ENCODE measurements at places on chromosomes 12 and 14. TPM values are rescaled to one million over a fixed set of nuclear protein-coding genes. Genes with fewer than 3 reads are reported as not detected.
A peak's percentile ranks its signal among the peaks of the same experiment; 100 is the strongest.

DNA sequence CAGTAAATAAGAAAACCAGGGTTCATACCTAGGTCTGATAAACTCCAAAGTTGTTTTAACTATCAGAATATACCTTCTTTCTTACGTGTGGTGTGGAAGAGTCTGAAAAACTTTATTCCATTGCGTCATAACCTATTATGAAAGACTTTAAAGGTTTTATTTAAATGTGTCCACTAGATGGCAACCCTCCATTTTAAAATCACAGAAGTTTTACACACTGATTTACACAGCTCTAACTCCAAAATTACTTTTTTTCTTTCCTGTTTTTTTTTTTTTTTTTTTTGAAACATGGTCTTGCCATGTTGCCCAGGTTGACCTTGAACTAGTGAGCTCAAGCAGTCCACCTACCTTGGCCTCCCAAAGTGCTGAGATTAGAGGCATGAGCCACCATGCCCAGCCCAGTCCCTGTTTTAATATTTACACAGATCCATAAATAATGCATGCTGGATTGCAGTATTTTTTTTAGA is 17.3 kb upstream of the TMPRSS12 start:
- peak; percentile 63 for DNase-seq

The DHRS2 gene
- total RNA-seq, result 0.42 TPM

The NXPH4 gene
- 4.5 TPM for total RNA-seq

- DNase-seq, result no peak
These were observed 1.1 kb downstream of the MLXIP start for GRCh38 chr12:122079532-122080081.

DNA sequence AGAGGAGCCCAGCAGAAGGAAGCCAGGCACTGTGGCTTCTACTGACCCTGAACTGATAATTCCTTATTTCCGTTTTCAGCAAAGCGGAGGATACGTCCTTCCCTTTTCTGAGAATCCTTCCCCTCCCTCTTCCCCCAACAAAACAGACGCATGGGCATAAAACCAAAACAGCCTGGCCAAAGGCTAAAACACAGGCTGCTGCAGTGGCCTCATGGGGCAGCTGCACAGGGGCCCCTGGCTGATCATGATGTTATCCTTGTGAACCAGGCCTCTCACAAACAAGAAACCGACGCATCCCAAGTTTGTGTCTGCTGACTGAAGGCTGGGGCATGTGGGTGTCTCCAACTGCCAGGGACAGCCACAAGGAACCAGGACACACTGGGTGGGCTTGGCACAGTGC is 23.4 kb upstream of the STON2 start:
- DNase-seq, result no peak

The ACOT4 gene
- 3.7 TPM for total RNA-seq

- DNase-seq, result peak; percentile 79
These were observed 217.7 kb upstream of the PDZRN4 start for GRCh38 chr12:40970320-40970907.

- DNase-seq, result no peak
These were observed 65.1 kb downstream of the DAAM1 start for GRCh38 chr14:59253527-59253926.

DNA sequence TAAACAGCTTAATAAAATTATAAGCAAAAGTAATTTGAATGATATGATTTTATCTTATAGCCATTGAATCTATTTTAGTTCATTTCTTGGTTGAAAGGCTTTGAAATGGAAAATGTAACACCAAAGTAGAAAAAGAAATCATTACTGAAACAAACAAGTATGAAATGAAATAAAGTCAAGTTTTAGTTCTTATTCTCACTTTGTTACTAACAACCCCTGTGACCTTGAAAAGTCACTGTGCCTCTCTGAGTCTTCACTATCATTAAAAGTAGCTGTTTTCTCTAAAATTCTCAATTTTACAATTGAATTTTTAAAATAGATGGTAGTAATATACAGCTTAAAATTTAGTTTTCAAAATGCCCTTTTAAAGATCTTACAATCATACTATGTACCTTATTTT is 32.4 kb upstream of the SLC17A8 start:
- no peak for DNase-seq

DNA sequence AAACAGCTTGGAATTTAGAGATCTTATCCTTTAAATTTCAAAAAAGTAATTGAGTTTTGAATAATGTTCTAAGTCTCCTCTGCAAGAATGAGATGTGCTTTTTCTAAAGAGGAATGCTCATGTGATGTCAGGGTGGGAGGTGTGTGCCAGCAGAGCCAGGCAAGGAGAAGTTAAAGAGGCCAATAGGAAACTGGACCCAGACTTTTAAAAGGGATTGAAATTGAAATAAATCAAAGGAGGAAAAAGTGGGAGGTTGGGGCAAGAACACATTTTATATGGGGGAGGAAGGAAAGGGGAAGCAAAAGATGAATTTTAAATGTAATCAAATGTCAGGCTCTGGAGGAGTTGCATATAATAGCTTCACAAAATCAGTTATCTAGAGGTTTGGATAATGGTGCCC is 126.1 kb downstream of the FIGNL2 start:
- no peak for DNase-seq

DNA sequence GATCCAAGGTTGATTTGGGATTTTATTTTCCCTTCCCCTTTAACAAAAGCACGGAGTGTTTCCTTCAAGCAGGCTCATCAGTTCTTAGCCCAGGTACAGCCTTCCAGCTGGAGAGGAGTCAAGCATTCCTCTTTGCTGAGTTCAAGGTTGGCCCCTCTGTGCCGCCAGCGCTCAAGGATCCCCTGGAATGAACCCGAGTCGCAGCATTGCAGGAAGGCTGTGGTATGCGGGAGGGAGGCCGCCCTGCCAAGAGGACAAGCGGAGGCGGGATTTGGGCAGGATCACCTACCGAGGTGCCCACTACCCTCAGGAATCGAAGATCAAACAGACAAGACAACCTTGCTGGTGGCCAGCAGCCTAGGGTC is 53.9 kb upstream of the NCOR2 start:
- peak; percentile 57 for DNase-seq

DNA sequence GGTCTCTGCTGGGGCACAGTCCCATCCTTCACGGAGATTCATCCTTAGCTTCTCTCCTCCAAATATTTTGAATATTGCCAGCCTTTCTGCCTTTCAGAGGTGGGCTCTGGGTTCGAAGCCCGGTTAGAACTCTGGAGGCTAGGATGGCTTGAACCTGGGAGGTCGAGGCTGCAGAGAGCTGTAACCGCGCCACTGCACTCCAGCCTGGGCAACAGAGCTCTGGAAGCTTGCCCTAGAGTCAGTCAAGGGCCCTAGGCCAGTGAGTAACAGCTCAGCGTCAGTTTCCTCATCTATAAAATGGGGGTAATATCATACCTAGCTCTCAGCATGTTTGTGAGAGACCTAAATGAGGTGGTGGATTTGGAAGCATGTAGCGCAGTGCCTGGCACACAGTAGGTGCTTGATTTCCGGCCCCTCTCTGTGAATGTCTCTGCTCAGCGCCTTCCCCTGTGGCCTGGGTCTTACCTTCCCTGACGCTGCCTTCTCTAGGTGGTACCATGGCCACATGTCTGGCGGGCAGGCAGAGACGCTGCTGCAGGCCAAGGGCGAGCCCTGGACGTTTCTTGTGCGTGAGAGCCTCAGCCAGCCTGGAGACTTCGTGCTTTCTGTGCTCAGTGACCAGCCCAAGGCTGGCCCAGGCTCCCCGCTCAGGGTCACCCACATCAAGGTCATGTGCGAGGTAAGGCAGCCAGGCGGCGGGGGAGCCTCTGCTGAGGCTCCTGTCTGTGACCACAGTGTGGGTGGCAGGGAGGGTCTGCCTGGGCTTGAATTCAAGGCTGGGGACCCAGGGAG is 3.4 kb downstream of the PTPN6 start:
- no peak for DNase-seq

The COX8C gene
- total RNA-seq, result not detected

DNA sequence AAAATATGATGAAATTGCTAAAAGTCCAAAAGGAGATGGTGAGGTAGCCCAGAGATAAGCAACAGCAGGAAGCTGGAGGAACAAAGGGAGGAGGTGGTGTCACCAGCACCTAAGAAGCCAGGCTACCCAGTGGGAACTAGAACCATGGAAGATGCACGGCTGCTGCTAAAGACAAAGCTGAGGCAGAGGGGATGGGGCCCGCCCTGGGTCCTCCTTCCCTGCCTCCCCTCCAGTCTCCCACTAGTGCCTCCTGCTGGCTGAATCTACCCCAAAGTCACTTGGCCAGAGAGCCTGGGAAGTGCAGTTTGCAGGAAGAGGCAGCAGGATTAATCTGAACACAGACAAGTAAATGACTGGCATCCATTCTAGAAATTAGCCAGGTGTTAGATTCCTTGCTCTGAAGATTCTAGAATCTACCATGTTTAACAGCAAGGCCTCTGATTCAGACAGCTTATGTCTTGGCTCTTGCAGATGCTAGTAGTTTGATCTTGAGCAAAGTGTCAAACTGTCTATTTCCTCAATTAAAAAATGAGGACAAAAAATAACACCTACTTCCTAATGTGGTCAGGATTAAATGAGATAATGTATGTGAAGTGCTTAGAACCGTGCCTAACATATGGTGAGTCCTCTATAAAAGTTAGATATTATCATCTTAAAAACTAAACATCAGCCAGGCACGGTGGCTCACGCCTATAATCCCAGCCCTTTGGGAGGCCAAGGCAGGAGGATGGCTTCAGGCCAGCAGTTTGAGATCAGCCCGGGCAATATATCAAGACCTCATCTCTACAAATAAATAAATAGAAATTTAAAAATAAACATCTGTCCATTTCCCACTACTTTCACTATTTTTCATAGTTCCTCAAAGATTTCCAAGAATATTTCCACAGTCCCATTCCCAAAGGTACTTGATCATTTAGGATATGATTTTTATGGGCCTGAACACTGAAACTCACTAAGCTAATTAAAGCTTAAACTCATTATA is 5.8 kb upstream of the LRP10 start:
- DNase-seq, result peak; percentile 82

The CLEC6A gene
- total RNA-seq, result not detected

The PPP1R12A gene
- total RNA-seq, result 91.6 TPM

GRCh38 chr14:36129181-36129580 is 47.3 kb downstream of the PTCSC3 start:
- DNase-seq, result peak; percentile 68

- no peak for DNase-seq
These were observed 13.3 kb upstream of the C12orf75 start for GRCh38 chr12:105316931-105317852.

- no peak for DNase-seq
These were observed 15.7 kb upstream of the GALNT9 start for GRCh38 chr12:132345126-132345525.

The ACAD10 gene
- total RNA-seq, result 23.1 TPM

DNA sequence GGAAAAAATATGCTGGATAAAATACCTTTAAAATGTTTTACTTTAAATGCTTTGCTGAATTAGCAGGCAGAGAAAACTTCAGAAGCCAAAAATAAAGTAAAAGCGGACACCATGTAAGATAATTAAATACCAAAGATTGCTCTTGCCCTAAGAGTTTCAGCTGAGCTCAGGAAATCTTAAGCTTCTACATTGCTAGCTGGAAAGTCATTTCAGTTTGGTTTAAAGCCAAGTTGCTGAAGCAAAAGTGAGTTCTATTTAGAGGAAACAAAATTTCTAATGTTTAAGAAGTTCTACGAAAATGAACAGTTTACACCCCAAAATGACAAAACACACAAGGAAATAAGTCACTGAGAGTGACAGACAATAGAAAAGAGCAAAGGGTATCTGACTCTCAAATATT is 310.0 kb downstream of the ADAMTS20 start:
- DNase-seq, result no peak

DNA sequence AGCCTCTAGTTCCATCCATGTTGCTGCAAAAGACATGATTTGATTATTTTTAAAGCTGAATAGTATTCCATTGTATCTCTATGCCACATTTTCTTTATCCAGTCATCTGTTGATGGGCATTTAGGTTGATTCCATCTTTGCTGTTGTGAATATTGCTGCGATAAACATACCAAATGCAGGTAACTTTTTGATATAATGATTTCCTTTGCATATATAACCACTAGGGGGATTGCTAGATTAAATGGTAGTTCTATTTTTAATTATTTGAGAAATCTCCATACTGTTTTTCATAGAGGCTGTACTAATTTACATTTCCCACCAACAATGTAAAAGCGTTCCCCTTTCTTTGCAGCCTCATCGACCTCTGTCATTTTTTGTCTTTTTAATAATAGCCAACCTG is 342.5 kb downstream of the MDGA2 start:
- DNase-seq, result no peak

- DNase-seq, result peak; percentile 92
These were observed 32.7 kb downstream of the MED6 start for GRCh38 chr14:70567791-70568190.

- DNase-seq, result peak; percentile 61
These were observed 63.8 kb upstream of the SSTR1 start for GRCh38 chr14:38143659-38144505.

- no peak for DNase-seq
These were observed 155.1 kb upstream of the PRICKLE1 start for GRCh38 chr12:42744539-42745182.

GRCh38 chr12:45338272-45338671 is 122.4 kb downstream of the ANO6 start:
- peak; percentile 13 for DNase-seq

DNA sequence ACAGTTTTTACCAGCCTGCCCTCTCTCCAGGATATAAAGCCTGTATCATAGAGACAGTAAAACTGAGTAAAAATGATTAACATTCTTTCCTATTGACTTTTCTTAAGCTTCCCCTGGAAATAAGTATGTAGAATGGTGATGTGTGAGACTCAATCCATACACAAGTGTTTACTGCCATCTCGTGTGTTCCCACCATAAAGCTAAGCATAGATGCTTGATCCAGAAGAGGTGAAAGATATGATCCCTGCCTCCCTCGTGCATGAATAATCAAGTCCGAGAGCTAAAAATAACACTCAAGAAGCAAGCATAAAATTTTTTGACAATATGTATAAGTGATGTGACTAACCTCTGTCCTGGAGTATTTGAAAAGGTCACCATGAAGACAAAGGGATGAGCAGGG is 16.9 kb upstream of the GSG1 start:
- DNase-seq, result no peak

The ASB2 gene
- total RNA-seq, result 2.3 TPM

All from GM23338 (cell line).